ENCODE measurements at places on chromosomes 12 and 14.

GRCh38 chr12:121799842-121800693 lies 3.7 kb upstream of the SETD1B start:
- peak; percentile 60 for DNase-seq

DNA sequence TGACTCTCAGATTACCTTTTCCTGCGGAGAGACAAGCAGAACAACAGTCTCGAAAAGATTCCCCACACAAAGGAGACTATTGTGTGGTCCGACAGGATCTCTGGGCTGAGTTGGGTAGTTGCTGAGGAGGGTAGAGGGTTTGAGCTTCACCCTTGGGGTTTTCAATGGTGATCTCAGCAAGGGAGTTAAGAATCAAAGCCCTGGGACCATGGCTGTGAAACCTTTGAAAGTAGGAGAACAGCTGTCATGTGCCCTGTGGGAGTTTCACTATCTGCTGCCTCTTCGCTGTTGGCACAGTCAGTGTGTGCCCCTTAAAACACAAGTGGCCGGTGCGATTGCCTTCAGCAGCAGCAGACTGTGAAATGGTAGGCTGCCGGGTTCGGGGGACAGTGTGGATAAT lies 14.2 kb upstream of the PLEK2 start:
- DNase-seq, result no peak

- DNase-seq, result no peak
These were observed 62.6 kb downstream of the CHGA start for GRCh38 chr14:92985521-92985920.

DNA sequence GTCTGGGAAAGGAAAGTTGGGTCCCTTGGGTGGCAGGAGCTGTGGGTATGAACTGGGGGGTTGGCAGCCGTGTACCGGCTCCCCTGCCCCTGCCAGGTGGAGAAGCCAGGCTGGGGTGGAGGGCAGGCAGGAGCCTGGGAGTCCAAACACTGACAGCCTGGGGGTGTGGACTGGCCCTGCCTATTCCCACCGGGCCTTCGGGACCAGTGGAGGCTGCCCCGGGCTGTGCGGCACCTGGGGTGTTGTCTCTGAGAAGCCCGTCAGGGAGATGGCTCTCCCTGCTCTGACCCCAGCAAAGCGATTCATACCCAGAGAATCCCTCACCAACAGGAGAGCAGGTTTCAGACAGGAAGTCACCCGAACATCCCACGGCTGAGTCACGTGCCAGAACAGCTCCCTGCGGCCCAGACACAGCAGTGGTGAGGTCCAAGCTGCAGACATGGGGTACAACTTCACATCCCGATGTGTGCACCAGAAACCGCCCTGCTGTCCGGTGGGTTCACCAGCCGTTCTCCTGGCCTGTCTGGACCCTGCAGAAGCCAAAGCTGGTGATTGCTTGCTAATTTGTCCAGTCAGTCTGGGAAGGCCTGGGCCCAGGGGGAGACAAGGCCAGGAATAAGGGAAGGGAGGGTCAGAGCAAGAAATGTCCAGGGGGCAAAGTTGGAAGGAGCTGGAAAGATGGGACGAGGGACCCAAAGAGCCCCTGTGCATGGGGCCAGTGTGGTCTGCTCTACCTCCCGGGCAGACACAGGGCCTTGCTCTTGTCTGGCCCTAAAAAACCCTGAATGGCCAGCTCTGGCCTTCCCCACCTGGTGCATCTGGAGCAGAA lies 2.1 kb upstream of the GPR132 start:
- peak; percentile 36 for DNase-seq

- no peak for DNase-seq
These were observed 13.8 kb downstream of the FBRSL1 start for GRCh38 chr12:132503618-132504204.

GRCh38 chr12:128976120-128976738 lies 123.0 kb downstream of the GLT1D1 start:
- no peak for DNase-seq

DNA sequence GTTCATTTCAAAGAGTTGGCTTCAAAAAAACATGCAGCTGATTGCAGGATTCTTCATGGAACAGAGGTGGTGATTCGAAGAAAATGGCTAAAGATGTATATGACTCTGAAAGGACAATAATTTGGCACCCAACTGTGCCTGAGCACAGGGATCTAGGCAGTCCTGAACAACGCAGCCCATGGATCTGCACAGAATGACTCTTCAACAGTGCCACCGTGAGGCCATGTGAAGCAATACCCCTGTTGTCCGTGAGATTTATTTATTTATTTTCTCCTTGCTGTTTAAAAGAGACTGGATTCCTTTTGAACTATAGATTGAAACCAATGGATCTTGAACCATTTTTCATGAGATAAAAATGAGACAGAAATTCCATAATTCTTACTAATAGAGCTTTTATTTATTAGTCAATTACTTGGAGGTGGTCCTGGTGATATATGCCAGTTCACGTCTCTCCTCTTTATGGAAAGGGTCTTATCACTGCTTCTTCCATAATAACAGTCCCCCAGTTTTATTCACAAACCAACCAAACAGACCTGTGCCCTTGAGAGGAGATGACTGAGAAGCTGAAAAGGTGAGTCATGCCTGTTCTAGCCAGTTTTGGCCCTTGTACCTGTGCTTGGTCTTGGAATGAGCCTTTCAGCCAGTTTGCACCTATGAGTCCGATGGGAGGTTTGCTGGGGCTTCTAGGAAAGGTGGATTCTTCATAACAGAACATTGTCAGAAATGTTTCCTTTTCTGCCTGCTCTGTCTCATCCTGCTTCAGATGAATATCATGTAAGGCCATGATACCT lies 1598.3 kb downstream of the AACS start:
- DNase-seq, result no peak

DNA sequence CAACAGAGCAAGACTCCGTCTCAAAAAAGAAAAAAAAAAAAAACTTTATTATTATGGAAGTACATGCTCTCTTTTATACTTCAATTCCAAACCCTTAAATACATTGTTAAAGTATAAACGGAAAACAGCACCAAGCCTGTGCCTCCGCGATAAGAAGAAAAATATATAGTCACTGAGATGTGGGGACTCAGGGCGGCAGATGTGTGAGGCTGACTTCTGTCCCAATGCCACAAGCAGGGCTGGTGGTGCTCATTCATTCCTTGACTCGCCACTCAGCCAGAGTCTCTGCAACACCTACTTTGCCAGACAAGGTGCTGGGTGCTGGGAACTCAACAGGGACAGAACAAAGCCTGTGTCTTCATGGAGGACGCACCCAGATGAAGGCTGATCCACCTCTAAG lies 13.8 kb downstream of the LGMN start:
- DNase-seq, result no peak

DNA sequence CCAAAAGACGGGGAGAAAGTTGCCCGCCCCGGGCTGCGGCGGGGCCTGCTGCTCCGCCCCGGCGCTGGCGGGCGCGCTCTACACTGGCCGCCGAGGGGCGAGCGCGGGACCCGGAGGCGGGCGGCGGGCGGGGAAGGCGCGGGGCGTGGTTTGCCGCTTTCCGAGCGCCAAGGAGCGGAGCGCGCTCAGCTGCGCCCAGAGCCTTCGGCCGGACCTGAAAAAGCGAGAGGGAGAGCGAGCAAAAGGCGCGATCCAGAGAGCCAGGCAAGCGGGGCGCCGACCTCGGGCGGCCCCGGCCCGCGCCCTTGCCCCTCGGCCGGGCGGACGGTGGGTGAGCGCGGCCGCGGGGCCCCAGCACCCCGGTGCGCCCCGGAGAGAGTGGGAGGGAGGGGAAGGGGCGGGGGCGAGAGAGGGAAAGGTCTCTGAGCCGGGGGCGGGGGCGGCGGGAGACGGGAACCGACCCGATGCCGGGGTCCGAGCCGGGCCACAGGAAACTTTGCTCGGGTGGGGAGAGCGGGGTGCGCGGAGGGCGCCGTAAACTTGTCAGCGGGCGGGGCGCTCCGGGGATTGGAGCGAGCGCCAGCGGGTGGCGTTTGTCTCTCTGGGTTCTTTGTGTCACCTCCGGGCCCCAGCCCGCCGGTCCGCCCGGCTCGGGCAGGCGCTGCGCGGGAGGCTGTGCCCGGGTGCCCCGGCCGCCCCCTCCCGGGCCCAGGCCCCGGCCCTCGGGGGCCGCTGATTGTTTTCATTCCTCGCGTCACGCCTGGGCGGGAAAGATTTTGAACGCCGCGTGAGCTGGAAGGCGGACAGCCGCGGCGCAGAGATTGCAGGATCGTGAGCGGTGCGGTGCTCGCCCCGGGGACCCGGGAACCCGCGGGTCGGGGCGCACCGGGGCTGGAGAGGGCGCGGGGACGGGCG lies at the start of gene SYNE2:
Gene SYNE2, plus strand, starts transcription at position 188 of the 915 bp plus-strand sequence. CDS start 56,145 bp downstream, outside the sequence.
- peak; percentile 66 for DNase-seq

DNA sequence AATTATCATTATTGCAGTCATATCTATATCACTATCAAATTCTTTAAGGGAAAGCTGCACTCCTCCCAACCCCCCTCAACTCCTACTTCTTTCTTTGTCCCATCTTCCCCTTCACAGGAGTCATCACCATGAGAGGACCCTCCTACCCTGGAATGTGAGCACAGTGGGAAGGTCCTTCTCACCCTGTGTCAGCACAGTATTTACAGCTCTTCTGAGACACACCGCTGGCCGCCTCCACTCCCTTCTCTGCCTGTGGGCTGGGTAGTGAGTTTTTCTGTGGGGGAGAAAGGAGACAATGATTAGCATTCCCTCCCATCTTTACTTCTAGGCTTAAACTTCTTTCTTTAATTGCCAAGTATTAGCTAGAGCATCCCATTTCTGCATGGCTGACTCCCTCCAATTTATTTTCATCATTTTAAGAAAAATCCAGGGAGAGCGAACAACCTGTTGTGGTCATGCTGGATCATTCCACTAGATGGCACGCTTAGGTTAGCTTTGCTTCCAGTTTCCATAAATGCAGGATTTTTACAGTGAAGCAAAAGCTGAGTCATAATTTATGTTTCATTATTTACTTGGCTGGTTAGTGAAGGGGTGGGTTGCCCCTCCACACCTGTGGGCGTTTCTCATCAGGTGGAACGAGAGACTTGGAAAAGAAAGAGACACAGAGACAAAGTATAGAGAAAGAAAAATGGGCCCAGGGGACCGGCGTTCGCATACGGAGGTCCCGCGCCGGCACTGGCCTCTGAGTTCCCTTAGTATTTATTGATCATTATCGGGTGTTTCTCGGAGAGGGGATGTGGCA lies 188.5 kb downstream of the ALX1 start:
- no peak for DNase-seq

DNA sequence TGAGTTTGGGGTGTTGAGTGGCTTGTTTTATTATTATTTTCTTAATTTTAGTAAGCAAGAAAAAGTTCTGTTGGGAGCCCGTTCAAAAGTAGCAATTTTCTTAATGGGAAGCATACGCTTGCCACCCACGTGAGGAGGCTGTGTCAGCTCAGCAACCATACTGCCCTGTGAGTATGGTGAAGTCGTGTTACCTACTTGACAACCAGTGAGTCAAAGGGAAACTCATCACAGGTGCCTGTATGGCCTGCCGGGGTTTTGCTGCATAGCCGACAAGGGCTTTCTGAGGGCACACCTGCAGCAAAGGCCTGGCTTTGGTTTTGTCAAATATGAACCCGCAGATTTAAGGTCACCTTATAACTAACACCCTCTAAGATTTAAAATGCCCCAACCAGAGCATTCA lies 31.1 kb downstream of the PITPNM2 start:
- no peak for DNase-seq

- DNase-seq, result no peak
These were observed 162.0 kb downstream of the IPO8 start for GRCh38 chr12:30533558-30534265.

GRCh38 chr14:22812744-22813143 lies 2.5 kb downstream of the SLC7A7 start:
- no peak for DNase-seq

DNA sequence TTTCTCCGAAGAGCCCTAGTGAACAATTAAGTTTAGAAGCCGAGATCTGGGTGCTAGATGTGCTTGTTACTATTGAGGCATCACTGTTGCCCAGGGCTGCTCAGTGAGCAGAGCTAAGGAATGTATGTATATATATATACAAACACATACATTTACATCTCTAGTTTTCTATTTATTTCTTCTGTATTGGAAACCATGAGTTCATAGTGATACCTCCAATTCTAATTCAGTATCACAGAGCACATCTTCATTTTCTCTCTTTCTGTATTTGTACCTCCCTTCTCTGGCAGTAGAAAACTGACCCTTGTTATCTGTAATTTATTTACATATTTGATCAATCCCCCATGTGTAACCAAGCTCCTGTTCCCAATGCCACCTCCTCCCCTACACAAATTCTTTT lies 40.7 kb upstream of the FUT8 start:
- no peak for DNase-seq

DNA sequence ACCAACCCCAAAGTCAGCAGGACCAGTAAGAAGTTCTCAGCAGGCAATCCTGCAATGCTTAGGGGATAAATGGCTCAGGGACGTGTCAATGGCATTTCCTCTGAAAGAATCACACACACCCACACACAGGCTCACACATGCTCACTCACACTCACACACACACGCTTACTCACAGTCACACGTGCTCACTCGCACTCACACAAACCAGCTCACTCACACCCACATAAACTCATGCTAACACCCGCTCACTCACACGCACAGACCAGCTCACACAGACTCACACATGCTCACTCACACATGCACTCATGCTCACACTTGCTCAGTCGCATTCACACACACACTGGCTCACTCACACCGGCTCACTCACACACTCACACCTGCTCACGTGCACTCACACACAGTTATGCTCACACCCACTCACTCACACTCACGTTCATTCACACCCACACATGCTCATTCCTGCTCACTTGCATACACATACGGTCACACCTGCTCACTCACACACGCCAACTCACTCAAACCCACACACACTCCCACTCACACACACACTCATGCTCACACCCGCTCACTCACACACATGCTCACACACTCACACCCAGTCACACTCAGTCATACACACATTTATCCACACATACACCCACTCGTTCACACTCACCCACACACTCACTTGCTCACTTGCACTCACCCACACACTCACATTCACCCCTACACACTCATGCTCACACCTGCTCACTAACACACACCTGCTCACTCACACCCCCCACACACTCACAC lies 436.8 kb downstream of the BCL11B start:
- no peak for DNase-seq

DNA sequence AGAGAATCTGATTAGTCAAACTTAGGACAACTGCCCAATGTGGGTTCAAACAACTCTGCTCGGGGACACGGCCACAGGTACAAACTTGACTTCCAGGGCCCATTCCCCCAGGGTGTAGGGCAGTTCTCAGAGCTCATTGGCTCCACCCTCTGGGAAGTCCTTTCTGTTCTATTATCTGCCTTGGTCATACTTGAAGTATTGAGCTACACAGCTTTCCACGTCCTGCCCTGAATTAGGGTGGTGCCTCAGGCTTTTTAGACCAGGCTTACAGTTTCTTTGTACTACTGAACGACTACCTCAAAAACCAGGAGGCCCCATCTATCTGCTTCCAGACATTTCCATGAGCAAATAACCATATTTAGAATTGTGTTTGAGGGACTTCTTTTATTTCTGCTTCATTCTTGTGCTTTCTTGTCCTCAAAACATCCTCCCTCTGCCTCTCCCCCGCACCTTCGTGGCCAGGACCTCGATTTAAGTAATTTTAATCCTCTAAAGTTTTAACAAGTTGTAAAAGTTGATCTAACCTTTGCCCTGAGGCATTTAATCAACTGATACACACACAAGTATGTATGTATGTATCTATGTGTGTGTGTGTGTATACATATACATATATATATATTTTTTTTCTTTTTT lies 281.7 kb upstream of the AMIGO2 start:
- peak; percentile 21 for DNase-seq

Measured in stimulated activated CD4-positive, alpha-beta T cell treated with anti-CD3 and anti-CD28 coated beads, Interleukin-15, amount 100 ng/mL, for 1 hour (primary cell).